ENCODE measurements at places on chromosomes 1 and 21.
A peak's percentile ranks its signal among the peaks of the same experiment; 100 is the strongest.

- no peak for DNase-seq
These were observed 137.9 kb upstream of the F3 start for GRCh38 chr1:94679332-94680038.

- DNase-seq: peak; percentile 22
These were observed 35.1 kb downstream of the PIGM start for GRCh38 chr1:159996653-159997052.

DNA sequence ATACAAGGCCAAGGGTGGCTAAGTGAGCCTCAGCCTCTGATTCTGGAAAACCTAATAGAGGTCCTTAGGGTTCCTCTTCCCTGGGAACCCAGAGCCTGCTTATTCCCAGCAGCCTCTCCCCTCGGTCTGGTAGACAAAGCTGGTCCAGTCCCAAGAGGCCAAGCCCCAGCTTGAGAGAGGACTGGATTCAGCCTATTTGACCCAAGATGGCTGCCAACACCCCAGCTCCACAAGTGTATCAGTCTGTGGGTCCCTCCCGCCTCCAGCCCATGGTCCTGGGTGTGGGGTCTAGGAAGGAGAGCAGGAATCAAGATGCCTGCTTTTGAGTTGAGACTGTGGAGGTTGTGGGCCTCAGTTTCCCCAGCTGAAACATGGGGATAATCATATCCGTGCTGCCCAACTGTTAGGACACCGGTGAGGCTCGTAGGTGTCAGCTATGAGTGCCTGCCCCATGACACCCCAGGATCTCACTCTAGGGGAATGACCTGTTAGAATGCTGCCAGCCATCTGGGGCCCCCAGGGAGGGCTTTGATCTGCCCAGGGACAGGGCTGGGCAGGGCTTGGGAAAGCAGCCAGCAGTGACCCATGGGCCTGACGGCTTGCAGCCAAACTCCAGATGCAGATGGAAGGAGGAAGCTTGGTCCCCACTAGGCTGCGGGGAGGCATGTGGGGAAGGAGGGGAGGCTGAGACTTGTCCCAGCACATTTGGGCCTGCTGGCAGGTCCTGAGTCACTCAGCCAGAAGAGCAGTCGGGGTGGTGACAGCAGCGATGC lies 45.4 kb downstream of the NUAK2 start:
- no peak for DNase-seq

DNA sequence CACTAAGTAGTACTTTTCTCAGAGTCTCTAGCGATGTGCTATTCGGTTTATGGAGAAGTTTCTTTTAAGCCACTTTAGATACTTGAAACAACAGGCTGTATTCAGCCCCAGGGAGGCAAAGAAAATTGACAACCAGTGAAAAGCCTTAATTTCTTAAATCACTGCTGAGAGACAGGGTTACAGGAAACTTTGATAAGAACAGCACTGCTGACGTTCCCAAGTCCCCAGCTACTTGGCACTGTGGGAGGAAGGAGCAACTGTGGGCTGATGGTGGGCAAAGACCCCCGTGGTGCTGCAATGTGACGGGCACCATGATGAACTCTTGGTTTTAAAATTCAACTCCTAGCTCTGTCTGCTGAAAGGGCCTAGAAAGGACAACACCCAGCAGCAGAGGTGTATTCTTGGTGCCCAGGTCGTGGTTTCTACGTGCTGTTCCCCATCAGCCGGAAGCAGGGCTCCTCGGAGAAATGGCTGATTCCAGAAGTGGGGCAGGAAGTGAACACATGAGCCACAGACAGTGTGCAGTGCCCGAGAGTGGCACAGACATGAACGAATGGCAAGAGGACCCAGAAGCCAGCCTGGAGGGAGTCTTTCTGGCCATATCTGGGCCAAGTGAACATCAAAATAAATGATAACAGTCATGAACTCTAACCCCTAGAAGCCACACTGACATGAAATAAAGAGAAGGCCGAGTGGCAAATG lies 5.3 kb downstream of the PTTG1IP start:
- no peak for DNase-seq

- peak; percentile 89 for DNase-seq
These were observed at the start of gene BRINP2 for GRCh38 chr1:177170756-177171535. Gene BRINP2 (plus strand): TSS chr1:177170958. CDS start chr1:177229877, 58,919 bp downstream.

DNA sequence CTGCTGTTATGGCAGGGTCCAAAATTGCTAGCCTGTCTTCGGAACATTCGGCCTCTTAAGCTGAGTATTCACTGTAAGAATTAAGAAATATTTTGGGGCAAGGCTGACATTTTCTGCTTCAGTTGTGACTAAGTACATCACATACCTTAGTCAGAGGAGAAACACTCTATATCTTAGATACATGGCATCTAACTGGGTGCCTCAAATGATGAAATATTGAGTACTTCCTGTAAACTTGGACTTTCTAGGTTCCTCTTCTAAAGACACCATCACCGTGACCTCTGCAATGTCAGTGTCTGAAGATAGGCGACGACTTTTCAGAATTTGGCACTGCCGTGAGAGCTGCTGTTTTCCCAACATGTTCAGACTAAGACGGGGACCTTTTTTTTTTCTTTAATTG lies 65.6 kb downstream of the PCBP3 start:
- DNase-seq: no peak

Measured in H1 (cell line).